T-helper 17 cell (primary cell): ENCODE measurements at places on chromosomes 11 and 22. TPM values are rescaled to one million over a fixed set of nuclear protein-coding genes. Genes with fewer than 3 reads are reported as not detected.

The KRTAP5-11 gene
- total RNA-seq = not detected

The TMPRSS13 gene
- 2.0 TPM for total RNA-seq

The MYO7A gene
- 1.7 TPM for total RNA-seq

The PRAME gene
- not detected for total RNA-seq

The TEX54 gene
- not detected for total RNA-seq

The LRRC32 gene
- total RNA-seq = 3.2 TPM

The CRYAB gene
- total RNA-seq = not detected

The TCF20 gene
- 68.7 TPM for total RNA-seq

DNA sequence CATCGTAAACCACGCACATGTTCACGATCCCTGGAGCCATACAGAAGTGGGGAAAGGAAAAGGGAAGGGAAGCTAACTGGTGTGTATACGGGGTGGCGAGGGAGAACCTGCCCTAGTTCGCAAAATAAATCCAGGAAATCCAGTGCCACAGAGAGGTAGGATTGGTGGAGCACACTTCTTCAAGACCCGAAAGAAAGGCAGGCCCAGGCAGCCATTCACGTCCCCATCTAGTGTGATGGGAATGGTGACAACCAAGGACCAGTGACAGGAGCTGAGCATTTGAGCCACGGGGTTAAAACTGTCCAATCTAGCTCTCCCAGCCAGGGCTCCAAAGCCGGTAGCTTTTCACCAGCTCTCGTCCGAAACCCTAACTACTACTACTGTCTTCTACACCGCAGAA, 53.7 kb downstream of the IGSF9B start:
- DNase-seq = no peak

DNA sequence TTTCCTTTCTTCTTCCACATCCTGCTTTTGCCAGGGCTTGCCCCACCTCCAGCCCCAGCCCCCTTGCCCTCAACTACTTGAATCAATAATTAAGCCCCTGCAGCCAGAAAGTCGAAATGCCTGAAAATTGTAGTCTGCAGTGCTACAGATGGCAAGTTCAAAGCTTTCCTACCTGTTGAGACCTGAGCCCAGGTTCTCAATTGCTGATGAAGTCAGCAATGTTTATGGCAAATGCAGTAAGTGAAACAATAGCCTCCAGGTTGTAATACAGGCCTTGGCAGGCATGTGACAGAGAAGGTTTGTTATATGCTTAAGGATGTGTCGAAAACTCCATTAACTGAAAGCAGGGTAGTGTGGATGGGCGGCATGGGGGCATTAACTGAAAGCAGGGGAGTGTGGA, 181.1 kb upstream of the SESN3 start:
- DNase-seq = no peak

GRCh38 chr22:39462443-39463221, 5.8 kb downstream of the MGAT3 start:
- DNase-seq = no peak

DNA sequence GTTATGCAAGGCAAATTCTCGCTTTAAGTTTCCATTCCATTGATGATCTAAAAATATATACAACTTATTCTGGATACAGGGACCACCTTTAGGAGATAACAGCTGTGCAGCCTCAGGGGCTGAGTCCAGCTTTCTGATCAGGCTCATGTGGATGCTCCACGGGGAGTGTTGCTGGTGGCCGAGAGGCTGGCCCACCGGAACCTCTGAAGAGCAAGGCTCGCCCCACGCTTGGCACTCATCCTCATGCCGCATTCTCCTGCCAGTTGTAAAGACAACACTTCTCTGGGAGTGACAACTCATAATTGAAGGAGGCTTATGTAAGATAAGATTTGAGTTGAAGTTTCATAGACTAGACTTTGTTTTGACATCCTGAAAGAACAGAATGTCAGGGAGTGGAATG, 123.5 kb downstream of the MPPED1 start:
- no peak for DNase-seq

GRCh38 chr11:134856056-134856971, 444.3 kb upstream of the B3GAT1 start:
- no peak for DNase-seq

DNA sequence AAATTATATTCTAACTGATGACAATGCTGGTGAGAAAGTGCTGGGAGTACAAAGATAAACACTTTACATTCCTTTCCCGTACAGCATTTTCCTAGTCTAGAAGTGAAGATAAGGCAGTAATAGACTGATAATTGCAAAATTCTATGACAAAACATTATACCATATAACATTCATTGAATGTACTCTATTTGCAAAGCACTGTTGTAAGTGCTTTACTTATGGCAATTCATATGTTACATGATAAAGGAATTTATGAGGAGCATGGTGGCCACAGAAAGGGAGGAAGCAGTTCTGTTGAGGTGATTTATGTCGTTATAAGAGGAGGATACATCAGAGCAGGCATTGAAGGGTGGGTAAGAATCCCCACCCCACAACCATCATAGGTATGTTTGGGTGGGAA, 434.8 kb downstream of the RAB38 start:
- DNase-seq = no peak

GRCh38 chr11:64067230-64067993, 31.7 kb downstream of the FLRT1 start:
- no peak for DNase-seq

DNA sequence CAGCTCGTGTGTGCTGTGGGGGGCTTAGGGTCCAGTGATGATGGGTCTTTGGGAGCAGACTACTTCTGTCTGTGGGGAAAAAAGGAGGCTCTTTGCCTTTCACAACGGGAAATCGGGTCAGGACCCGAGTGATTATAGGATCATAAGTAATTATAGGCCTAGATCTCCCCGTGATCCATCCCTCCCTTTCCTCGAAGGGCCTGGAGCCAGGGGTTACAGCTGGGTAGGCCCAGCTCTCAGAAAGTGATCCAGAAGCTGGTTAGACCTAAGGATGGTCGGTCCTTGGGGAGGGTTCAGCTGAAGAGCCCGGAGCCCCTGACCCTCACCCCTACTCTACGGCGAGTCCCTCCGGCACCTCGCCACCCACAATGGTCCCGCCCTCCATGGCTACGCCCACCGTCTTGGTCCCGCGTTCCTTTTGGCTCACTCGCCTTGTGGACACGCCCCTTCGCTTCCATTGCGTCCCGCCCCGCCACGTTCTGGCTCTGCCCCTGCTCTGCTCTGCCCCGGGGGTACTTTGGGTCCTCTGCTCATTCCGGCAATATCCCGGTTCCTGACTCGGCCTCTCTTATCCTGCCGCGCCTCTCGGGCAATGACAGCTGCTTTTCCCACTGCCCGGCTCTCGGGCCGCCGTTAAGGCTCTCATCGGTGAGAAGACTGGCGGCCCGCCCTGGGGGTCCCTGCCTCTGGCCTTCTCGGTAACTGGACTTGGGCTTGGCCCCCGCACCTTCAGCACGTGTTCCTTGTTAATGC, 5.0 kb downstream of the IGSF22 start:
- DNase-seq = peak; percentile 81

DNA sequence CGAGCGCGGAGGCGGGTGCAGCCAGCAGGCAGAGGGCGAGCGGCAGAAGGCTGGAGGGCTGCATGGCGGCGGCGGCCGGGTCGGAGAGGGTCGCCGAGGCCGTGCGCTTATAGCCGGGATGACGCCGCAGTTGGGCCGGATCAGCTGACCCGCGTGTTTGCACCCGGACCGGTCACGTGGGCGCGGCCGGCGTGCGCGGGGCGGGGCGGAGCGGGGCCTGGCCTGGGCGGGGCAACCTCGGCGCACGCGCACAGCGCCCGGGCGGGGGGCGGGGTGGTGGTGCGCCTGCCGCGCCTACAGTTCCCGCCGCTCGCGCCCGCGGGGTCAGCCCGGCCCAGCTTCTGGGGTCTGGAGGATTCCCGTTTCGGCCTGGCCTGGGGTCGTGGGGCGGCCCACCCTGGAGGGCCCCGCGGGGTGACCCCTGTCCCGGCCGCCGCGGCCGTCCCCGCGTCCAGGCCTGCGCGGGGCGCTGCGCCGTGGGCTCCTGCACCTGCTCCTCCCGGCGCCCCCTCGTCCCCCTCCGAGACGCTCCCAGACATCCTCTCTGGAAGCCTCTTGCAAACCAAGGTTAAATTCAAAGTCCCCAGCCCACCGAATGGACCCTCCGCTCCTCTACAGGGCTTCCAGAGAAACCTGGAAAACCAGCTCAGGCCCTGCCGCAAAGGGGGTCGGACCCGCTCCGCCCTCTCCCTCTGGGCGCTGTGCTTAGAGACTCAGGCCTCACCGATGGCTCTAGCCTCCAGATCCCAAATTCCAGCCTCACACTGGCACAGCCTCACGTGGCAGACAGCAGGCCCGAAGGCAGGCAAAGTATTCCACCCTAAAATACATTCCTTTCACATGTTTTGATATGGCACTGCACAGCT, at the start of gene CTSD:
CTSD (minus strand) TSS at position 132 of the 866 bp plus-strand sequence; CDS start at position 64, 68 bp downstream.
- peak; percentile 85 for DNase-seq

DNA sequence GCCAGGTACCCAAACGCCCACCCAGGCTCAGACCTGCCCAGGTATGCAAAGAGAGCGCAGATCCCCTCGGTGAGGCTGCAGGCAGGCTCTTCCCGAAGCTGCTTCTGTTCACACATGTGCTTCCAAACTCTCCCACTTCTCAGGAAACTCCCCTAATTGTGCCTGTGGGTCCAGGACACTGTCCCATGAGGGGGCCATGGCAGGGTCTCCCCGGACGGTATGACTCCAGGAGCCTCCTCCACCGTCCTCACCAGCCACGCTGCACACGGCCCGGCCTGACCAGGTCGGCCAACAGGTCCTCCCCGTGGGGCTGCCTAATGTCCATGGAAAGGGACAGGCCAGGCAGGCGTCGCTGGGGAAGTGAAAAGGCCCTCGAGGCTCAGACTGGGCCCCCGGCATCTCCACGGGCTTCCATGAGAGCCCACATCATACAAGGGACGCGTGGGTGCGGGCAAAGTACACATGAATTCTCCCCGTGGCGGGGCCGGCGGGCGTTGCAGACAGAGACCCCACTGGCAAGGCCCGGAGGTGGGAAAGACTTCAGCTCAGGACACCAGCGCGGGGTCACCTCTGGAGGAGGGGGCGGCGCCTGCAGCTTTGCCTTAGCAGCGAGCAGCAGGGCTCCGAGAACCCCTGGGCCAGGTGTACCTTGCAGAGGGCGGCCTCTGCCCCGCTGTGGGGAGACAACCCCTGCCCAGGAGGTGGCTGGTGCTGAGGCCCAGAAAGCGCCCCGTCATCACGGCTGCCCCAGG, 526.1 kb downstream of the BRD1 start:
- no peak for DNase-seq

GRCh38 chr11:134478611-134479010, 66.6 kb upstream of the B3GAT1 start:
- no peak for DNase-seq

DNA sequence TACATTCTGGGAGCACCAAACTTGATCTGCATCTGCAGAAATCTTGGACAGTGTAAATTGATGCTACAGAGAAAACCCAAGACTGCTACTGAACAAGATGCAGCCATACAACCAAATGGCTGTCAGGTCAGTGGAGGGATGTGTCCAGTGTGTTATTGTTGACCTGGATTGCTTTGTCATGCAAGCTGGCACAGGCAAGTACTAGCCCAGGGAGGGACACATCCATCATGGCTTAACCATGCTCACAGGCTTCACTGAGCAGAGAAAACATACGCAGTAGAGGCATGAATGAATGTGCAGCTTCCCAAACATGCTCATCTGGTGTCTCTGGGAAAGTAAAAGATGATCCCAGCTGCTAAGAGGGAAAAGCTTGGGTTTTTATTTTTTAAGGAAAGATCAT, 93.6 kb downstream of the MTNR1B start:
- no peak for DNase-seq

GRCh38 chr11:74384641-74385040, 13.6 kb downstream of the PGM2L1 start:
- DNase-seq = no peak

DNA sequence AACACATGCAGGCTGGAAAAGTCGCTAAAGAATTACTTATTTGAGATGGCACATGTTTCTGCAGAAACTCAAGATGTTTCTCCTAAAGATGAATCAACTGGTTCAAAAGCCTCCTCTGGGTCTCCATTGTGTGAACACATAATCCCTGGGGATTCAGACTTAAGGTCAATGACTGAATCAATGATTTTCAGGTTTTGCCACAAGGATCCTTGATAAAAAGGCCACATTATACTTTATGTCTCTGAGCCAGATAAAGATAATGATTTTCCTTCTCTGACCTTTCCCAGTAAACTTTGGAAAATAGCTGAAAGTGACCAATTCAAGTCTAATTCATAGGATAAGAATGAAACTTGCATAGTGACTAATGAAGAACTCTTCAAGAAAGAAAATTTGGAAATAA, 2.3 kb upstream of the XKR3 start:
- no peak for DNase-seq

- DNase-seq = no peak
Observed at GRCh38 chr11:69105461-69106030, 50.2 kb upstream of the SMIM38 start.

DNA sequence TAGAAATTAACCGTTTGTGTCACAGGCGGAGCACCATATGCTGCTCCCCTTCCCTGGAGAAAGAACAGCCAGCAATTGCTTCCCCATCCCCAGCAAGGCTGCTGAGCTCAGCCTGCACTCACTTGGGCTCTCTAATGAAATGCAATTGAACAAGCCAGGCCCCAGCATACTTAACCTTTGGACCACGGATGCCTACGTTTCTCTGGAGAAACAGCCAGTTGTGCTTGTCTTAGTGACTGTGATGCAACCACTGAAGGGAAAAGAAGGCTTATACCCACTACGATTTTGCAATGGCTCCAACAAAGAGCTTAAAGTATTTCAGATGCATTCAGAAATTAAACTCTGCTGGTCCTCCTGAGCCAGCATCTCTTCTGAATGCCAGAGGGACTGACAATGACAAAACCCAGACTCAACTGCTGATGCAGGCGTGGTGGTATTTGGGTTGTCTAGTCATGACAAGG, 51.3 kb upstream of the SESN3 start:
- no peak for DNase-seq

DNA sequence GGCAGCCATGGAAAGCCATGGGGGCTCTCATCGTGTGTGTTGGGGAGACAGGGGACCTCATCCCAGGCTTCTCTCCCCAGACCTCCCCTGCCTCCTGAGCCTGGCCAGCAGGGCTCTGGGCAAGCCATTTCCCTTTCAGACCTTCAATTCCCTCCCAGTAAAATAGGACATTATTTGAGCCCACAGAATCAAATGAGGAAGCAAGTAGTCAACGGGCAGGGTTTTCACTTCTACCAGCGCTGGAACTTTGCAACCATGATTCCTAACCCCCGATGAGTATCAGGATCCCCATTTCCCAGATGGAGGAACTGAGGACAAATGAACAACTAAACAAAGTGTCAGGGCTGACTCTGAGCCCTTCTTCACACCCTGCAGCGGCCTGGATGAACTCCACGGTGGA, 48.9 kb upstream of the TCF20 start:
- no peak for DNase-seq

- DNase-seq = no peak
Observed at GRCh38 chr22:19520566-19521305, 3.5 kb downstream of the CLDN5 start.

GRCh38 chr11:93743291-93743690, 1.8 kb downstream of the C11orf54 start:
- DNase-seq = no peak

- DNase-seq = no peak
Observed at GRCh38 chr11:33605703-33606102, 94.9 kb downstream of the C11orf91 start.

GRCh38 chr22:37416827-37417226, 10.5 kb downstream of the ELFN2 start:
- DNase-seq = no peak
